ENCODE measurements at places on chromosomes 4 and X.
A peak's percentile ranks its signal among the peaks of the same experiment; 100 is the strongest.

DNA sequence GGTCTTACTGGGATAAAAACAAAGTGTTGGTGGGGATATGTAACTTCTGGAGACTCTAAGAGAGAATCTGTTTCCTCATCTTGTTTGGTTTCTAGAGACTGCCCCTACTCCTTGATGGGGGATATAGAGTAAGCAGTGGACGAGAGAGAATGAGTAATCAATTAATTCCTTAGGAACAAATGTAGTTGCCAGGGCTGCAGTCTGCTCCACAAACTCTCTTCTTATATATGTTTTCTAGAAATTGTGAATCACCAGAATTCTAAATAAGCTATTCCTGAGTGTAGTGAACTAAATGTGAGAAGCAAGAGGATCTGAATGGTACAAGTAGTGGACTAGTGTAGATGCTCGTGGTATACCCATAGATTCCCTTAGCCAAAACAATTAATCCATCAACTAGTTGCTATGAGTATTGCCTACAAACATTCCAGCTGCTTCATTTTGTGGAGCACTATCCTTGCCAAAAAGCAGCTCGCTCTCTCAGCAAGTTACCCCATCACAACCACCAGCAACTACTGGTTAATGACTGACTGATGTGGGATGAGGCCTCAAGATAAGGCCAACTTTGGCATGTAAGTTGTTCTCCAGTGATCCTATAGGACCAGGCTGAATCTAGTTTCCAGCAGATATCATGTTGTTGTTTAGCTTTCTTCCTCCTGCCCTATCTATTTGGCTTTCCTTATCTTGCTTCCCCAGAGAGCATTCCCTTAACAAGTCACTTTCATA is 273.0 kb downstream of the SLC7A11 start:
- no peak for DNase-seq

DNA sequence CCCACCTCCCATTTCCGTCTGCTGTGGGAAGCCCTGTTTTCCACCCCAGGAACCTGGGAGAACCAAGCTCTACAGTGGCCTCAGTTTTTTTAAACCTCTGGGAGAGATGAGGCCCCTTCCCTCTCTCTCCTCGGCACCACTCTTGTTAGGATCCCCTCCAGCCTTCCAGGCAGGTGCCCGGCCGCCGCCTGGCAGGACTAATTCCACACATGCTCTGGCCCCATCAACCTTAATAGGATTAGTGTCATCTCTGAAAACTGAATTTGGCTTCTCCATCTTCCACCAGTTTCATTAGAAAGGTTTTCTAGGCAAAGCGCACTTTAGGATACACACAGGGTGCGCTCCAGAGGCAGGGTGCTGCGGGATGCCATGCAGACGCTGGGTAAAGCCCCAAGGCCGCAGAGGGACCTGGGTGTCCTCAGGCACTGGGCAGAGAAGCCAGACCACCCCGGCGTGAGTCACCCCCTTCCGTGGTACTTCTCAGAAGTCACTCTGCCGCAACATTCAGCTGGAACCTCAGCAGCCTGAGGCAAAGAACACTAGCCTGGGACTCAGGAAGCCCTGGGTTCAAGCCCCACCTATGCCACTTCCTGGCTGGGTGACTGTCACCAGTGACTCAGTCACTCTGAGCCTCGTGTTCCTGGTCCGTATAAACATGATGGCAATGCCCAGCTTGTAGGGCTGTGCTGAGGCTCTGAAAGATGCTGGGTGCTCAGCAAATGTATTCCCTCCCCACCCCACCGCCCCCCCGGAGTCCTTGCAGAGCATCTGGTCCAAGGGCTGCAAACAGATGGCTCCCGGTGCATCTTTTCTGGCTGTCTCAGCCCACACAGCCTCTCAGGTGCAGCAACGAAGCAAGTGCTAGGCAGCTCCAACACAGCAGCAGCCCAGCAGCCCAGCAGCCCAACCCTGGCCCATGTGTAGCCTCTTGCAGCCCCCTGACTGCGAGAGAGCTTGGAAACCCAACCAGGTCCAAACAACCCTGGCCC is 29.1 kb downstream of the PPP2R2C start:
- no peak for DNase-seq

DNA sequence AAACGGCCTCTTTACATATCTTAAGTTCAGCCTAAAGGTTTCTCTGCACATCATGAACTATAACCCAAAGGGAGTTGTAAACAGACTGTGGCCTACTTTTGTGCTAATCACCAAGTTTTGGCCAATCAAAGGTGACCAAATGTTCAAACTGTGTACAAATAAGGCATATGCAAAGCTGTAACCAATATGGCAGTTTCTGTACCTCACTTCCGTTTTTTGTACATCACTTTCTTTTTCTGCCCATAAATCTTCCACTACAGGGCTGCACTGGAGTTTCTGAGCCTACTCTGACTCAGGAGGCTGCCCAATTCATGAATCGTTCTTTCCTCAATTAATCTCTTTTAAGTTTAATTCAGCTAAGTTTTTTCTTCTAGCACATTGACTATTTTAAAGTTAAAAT is 318.7 kb downstream of the SLC7A11 start:
- DNase-seq = no peak

GRCh38 chr4:37389967-37390580 is 145.5 kb downstream of the NWD2 start:
- no peak for DNase-seq

- no peak for DNase-seq
Observed at GRCh38 chr4:168811786-168812651, 198.0 kb downstream of the CBR4 start.

- DNase-seq = peak; percentile 51
Observed at GRCh38 chrX:65668377-65669310, 1.2 kb downstream of the MSN start.
